Fibroblast of skin of right quadriceps (primary cell): ENCODE measurements at places on chromosomes 3 and 15.

- DNase-seq: no peak
Observed at GRCh38 chr3:100850156-100850555, 140.9 kb downstream of the TFG start.

DNA sequence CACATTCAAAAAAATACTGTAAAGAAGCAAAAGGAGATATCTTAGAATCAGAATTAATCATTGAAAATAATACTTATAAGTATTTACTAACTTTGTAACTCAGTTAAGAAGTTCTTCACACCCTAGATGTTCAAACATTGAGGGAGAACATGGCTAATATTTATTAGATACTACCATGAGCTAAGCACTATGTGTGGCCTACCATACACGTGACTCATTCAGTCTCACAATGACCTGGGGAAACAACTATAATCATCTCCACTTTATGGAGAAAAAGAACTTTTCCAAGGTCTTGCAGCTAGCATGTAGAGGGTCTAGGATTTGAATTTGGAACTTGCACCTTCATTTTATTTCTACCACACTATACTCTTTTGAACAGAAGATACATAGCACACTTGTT, 361.9 kb upstream of the CFAP20DC start:
- no peak for DNase-seq

DNA sequence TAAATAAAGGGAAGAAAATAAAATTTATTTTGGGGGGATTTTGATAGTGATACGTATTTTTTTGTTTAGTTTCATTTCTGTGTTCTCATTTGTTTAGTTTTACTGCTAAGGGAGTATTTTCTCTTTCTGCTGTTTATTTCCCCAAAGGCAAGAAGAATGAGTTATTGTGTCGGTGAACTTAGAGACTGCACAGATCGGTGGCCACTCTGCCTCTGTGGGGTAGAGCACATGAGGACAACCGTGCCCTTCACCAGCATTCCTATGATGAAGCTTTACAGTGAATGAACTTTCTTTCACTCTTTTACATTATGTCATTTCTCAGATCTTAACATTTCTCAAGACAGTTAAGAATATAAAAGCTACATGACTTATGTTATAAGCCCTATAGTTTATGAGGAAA, 214.4 kb downstream of the OCA2 start:
- DNase-seq: no peak

DNA sequence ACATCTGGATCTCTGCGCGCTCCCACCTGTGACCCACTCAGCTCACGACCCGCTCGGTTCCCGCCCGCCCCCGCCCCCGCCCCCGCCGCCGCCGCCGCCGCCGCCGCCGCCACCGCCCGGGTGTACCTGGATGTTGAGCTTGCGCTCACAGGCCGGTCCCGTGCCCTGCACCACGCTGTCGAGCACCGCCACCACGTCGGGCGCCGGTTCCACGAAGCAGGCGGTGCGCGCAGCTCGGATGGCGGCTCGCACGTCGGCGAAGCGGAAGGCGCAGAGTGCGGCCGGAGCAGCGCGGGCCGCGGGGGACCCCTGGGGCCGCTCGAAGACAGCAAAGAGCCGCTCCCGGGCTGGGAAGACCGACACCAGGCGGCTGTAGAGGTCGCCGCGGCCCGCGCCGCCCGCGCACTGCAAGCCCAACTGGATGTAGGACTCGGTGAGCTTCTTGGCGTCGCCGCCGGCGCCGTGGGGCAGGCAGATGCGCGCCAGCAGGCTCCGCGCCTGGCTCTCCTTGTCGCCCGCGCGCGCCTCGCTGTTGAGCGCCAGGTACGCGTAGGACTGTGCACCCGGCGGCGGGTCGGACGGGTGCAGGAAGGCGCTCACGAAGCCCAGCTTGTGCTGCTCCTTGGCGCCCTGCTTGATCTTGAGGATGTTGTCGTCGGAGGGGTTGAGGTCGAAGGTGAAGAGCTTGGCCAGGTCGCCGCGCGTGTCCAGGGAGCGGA, 1.1 kb downstream of the PLXND1 start:
- peak; percentile 38 for DNase-seq

DNA sequence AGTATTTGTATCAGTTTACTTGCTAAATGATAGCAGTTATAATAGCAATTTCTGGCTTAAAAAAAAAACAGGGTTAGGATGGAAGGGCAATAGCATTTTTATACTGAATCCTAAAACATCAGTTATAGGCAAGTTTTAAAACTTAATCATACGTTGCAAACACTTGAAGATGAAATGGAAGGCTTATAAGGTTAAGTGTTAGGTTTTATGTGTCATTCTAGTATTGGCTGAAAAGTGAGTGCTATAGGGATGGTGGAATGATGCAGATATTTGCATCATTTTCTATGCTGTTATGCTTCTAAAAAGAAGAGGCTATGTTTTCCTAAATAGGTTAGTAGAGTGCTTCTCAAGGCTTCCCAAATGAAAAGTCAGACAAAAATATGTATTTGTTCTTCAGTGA, 23.3 kb downstream of the ARIH1 start:
- no peak for DNase-seq

DNA sequence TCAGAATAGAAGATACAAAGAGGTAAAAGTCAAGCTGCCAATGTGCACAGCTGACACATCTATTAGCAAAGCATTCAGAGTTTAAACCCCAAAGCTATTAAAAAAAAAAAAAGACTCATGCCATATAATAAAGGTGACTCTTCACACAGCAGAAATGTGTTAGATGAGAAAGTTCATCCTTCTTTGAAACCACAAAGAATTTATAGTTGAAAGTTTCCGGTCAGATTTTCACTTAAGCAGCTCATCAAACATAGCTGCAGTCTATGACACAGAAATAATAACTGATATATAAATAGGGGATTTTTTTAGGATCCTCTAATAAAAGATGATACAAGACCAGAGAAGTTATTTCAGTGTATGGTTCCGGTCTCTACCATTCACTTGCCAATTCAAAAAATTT, 76.6 kb downstream of the WWTR1 start:
- peak; percentile 62 for DNase-seq

DNA sequence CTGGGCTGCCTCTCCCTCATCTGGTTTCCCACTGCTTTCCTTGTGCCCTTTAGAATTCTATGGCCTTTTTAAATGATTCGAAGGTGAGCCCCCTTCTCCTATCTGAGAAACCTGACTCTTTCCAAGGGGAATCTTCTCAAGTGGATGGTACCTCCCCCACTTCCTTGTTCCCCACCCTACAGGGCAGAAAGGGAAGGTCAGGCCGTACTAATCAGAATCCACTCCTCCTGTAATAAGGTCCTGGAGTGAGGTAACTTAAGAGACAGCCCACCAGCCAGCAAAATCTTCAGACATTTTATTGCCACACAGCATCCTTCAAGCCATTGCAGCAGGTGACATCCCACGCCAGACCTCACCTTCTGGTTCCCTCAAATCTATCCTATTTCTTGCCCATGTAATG, 84.5 kb downstream of the MINAR1 start:
- no peak for DNase-seq

DNA sequence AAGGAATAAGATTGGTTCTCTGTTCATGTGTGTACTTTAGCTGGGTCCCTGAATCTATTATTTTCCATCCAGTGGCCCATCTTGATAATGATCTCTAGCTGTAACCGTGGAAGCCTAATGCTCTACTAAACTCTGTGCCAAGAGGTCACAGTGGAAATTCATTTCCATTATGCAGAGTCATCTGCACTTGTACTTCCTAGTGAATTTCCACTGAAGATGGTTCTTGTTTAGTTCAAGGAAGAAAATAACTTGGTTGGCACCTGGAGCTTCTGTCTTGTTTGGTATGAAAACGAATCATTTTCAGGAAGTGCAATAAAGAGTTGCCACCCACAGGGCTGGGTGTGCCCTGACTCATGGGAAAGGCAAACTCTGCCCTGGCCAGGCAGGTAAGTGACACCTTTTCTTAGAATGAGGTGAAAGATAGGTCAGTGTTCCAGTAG, 10.3 kb downstream of the LPP start:
- no peak for DNase-seq

- peak; percentile 32 for DNase-seq
Observed at GRCh38 chr3:131630097-131630496, 127.3 kb upstream of the MRPL3 start.

GRCh38 chr15:62348623-62349022, 183.5 kb upstream of the C2CD4B start:
- no peak for DNase-seq

- no peak for DNase-seq
Observed at GRCh38 chr3:22615790-22616189, 587.3 kb upstream of the UBE2E2 start.

DNA sequence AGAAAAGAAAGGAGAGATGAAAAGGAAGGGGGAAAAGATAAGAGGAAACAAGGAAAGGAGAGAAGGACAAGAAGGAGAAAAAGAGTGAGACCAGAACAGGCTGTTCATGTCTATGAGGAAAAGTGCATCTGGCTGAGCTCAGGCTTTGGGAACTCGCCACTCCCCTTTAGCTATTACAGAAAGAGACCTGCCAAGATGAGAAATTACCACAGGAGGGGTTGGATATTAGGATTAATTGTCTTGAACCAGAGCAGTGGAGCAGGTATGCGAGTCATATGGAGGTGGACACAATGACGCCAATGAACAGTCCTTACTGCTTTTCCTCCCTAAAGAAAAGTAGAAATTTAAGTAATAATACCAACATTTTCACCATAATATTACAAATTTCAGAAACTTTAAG, 577.0 kb upstream of the ARRDC4 start:
- no peak for DNase-seq

DNA sequence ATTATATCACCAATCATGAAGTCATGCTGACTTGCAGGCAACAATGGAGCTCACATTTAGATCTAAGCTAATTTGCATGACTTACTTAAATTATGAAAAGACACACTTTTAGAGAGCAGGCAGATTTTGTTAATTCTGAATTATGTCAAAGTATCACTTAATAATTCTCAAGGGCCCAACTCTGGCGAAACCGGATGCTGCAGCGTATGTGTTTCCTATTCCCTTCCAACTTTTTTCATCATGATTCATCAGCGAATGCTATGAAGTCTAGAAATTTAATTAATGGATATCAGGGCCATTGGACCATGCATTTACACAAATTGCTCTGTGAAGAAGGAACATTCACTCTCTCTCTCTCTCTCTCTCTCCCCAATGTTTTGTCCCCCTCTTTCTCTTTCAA, 63.5 kb upstream of the GOLGA8A start:
- no peak for DNase-seq

GRCh38 chr3:64188810-64189560, 36.3 kb downstream of the PRICKLE2 start:
- DNase-seq: peak; percentile 92

DNA sequence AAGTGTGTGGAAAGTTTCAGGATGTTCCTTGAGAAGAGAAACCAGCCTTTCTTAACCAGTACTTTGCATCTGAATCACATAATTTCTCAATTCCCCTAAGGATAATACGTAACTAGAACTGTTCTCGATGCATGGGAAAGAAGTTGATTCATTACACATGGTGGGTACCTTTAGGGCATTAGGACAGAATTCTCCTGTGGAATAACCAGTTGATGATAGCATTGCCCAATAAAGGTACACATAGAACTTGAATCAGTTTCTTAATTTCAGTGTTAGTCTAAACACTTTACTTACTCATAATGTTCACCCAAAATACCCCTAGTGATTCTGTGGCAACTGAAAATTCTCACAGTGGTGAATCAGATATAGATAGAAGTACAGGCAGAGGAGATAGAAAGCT, 1030.9 kb downstream of the ROBO1 start:
- peak; percentile 32 for DNase-seq

DNA sequence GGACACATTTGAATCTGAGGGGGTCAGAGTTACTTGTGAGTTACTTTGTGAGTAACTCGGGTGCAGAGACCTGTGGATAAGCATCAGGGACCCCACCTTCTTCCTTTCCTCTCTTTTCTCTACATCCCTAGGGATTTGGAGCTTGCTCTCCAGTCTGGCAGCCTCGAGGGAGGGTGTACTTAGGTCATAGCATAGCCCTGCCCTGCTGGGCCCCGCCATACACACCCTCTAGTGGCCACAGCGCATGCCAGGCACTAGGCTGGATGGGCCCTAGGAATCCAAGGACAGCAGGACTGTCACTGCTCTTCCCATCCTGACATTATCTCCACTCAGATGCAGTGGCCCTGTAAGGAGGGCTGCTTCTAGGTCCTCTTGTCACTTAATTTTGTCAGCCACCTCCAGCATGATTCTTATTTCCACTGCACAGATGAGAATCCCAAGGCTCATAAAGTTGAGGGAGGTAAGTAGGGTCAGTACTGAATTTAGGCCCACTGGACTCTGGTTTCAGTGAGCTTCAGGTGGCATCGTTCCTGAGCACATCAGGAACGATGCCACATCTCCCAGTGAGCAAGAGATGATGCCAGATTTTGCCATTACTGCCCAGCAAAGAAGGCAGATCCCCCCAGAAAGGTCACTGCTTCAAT, 3.6 kb upstream of the SMAD6 start:
- peak; percentile 68 for DNase-seq

- no peak for DNase-seq
Observed at GRCh38 chr3:157491136-157491535, 12.1 kb downstream of the VEPH1 start.

DNA sequence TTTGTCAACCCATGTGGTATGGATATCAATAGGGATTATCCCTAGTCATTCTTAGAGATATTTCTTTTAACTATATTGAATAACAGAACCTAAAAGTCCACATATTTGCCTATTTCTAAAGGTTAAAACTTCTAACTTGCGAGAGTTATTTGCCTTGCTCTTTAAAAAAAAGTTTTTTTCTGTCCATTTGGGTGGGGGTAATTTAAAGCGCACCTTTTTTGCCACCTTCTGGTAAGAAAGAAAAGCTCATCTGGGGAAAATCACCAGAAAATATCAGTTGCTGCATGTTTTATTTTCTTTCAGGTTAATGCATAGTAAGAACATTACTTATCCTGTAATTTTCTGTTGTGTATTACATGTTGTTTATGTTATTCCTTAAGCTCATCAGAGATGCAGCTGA, 242.0 kb upstream of the GOLGA6L4 start:
- DNase-seq: no peak

- no peak for DNase-seq
Observed at GRCh38 chr15:68304589-68305337, 27.2 kb downstream of the FEM1B start.

DNA sequence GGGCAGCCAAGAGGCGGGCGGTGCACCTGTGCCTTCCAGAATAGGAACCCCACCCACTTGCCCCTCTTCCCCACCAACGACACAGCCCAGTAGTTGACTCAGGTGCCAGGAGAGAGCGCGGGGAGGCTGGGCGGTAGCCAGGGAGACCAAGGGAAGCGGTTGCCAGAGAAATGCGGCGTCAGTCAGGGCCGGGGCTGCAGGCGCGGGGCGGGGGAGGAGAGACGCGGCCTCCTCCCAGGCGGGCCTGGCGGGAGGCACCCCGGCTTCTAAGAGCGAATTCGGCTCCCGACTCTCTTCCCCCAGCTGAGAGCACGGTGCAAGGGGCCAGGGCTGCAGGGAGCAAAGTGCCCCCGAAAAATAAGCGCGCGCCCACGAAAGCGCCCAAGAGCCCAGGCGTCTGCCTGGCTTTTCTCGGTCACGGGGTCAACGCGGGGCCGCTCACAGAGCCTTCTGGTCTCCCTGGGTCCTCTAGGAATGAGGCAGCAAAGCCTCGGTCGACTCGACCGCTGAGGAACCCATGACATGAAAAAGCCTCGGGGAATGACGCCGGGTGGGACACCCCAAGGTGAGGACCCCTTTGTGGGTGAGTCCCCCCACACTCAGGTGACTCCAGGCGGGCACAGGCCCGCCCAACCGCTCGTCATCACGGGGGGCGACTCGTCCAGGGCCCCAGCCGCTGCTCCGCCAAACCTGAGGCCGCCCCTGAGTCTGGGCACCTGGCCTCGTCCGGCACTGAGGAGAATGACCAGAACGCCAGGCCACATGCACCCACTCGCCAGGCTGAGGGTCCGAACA, 716 bp downstream of the CPEB1 start:
- no peak for DNase-seq

- DNase-seq: no peak
Observed at GRCh38 chr3:52574056-52574965, 37.9 kb downstream of the UQCC5 start.
